Activated naive CD8-positive, alpha-beta T cell treated with anti-CD3 and anti-CD28 coated beads, Interleukin-2, amount 50 U/mL, for 24 hours (primary cell): ENCODE measurements at places on chromosomes 13 and 19.

GRCh38 chr19:54612428-54612827 is 17.9 kb upstream of the LILRB1 start:
- no peak for DNase-seq

GRCh38 chr13:19888799-19889198 is 25.4 kb upstream of the ZMYM5 start:
- no peak for DNase-seq

DNA sequence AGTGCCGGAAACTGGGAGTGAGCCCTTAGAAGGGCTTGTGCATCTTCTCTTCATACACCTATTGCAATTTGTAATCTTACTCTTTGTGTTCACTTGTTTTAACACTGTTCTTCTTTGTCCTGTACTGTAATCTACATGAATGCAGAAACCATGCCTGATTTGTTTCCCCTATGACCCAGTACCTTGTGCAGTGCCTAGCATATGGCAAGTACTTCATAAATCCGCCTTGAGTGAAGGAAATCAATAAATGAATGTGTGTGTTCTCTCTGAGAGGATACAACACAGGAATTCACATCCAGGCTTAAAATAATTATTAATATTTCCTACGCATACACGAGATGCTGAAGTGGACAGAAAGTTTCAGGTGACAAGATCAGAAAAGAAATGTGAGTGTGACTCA is 172.6 kb downstream of the GPC6 start:
- DNase-seq, result no peak

DNA sequence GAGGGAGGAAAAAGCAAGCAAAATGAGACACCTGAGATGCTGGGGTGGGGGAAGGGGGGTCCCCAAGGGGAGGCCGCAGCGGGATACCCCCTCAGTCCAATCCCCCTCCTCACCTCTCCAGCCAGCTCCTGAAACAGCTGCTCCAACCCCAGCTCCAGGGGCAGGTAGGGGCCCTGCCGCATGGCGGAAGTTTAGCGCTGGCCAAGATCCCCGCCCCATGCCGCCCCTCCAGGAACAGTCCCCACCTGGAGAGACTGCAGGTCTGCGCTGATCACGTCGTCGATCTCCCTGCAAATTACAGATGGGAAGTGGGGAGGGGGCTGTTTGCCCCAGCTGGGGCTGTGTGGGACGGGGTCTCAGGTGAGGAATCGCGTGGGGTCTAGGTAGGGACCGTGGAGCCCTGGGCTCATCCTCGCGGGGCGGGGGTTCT is 9.0 kb downstream of the CAPN12 start:
- peak; percentile 26 for DNase-seq

GRCh38 chr19:18639706-18640243 is 2.9 kb downstream of the KLHL26 start:
- DNase-seq, result no peak

DNA sequence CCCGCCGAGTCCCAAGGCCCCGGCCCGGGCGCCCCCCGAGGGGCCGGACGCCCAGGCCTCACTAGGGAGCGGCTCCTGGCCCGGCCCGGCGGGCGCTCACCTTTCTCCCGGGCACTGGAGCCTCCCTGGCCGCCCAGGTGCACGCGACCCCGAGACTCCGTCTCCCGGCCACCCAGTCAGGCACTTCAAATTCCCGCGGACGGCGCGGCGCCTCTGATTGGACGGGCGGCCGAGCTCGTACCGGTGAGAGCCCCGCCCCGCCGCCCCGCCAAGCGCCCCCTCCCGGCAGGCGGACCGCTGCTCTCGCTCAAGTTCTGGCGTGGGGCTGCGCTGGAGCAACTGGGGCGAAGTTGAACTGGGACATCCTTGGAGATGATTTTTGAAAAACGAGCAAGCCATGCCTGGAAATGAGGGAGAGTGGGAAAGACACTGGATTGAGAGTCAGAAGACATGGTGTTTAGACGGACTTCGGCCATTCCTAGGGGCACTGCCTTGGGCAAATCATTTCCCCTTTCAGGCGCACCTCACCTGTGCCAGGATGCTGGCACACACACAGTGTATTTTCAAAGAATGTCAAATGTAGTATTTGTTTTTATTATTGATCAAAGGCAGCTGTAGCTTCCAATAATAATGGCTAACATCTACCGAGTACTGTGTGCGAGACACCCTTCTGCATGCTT is 485.3 kb downstream of the UQCRFS1 start:
- DNase-seq, result peak; percentile 69

DNA sequence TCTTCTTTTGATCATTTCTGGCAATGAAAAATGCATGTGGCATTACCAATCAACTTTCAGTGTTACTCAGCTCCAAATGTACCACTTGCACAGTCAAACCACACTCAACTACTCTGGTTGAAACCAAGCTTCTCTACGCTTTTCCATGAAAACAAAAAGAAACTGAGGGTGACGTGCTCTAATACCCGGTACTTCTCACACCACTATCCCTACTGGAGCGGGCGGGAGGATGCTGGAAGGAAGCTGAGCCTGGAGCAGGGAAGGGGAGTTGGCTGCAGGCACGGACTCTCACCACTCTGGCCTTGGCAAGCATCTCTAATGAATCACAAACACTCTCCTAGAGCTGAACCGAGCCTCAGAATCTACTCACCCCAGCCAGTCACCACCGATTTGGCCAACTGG is 48.2 kb downstream of the STK24 start:
- DNase-seq, result no peak

DNA sequence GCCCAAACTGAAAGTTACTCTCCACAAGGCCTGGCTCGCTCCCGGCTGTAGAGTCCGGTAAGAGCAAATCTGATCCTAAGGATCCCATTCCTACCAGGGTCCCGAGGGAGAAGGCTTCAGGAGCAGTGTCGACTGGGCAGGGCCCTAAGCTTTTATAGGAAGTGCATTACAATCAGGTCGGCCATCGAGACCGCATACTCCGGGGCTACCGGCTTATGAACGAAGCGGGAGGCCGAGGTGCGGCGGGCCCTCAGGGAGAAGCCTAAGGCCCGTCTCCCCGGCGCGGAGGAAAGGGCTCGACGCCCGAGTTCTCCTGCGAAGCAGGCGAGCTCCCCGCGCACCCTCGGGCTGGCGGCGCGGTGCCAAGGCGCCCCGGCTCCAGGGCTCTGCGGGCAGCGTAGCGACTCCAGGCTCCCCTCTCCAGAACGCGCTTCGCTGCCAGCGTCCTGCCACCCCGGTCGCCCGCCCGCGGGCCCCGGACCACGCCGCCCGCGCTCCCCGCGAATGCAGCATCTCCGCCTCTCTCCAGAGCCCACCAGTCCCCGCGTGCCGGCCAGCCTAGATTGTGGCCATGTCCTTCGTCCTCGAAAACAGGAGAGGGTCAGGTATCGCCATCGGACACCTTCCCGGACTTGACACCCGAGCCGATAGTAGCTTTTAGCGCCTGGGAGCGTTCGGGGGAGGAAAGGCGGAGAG is 1.4 kb downstream of the EFNB2 start:
- peak; percentile 14 for DNase-seq

DNA sequence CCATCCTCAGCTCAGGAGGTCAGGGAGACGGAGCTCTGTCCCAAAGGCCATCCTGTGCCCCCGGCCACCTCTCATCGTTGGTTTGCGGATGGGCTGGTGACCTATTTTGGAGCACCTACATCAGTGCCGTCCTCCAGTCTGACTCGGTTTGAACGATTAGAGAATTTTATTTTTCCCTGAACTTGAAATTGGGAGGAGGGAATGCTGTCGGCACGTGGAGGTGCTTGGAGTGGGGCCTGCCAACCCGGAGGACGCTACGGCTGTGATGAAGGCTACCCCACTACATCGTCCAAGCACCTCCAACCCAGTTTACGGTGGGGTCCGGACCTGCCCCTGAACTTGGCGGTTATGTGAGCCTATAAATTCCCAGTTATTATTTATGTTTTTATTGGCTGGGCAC is 3.0 kb upstream of the ZNF554 start:
- no peak for DNase-seq

GRCh38 chr19:40827386-40828247 is 22.6 kb downstream of the CYP2A6 start:
- DNase-seq, result no peak
